ENCODE measurements at places on chromosomes 11 and 22. TPM values are rescaled to one million over a fixed set of nuclear protein-coding genes. Genes with fewer than 3 reads are reported as not detected.

- DNase-seq: no peak
- H3K27me3 ChIP-seq: no peaks in the 10 kb centered on the region
- no peak overlapping the region for H3K4me3 ChIP-seq
- H3K4me1 ChIP-seq: no peaks in the 10 kb centered on the region
- no peak overlapping the region for H3K27ac ChIP-seq
- no peaks in the 10 kb centered on the region for H3K36me3 ChIP-seq
These were observed 188.6 kb downstream of the HIPK3 start for GRCh38 chr11:33445761-33446161.

DNA sequence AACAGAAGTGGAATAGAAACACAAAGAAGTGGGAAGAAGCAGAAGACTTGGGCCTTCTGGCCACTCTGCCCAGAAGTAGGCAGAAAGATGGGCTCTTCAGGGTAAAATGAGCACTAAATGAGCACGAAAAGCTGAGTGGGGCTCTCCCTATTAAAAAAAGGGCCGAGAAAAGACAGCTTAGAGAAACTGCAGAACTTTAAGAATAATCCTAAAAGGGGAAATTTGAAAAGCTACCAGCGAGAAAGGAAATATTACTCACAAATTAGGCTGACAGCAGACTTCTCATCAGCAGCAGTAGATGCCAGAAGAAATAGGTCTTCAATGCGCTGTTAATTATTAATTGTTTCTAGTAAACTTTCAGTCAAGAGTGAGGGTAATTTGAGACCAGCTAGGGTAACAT lies 78.2 kb downstream of the UVRAG start:
- no peak overlapping the region for H3K27ac ChIP-seq
- H3K27me3 ChIP-seq: no peaks in the 10 kb centered on the region
- no peak for DNase-seq

- H3K27me3 ChIP-seq: no peaks in the 10 kb centered on the region
- peaks cover 25% of the 10 kb centered on the region for H3K4me1 ChIP-seq
- DNase-seq: no peak
- no peak overlapping the region for H3K4me3 ChIP-seq
These were observed 55.9 kb downstream of the PPFIA1 start for GRCh38 chr11:70326365-70326811.

DNA sequence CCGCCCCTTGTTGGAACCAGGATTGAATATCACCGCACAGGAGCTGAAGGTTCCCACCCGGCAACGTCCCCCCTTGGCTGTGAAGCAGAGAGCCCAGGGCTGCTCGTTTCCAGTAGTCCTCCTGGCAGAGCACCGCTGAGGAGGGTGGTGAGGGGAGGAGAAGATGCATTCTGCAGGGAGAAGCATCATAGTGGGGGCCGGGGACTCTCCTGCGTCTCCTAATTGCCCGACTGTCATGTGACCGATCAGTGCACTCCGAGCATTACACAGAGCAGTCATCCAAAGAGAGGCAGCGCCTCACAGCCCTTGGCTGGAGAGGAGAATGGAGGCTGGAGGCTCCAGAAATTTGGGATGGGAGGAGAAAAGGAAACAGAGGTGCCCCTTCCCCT lies 85.0 kb upstream of the SEPTIN5 start:
- H3K27me3 ChIP-seq: no peaks in the 10 kb centered on the region
- H3K4me1 ChIP-seq: peaks cover 3% of the 10 kb centered on the region
- H3K27ac ChIP-seq: no peak overlapping the region
- no peak overlapping the region for H3K4me3 ChIP-seq

DNA sequence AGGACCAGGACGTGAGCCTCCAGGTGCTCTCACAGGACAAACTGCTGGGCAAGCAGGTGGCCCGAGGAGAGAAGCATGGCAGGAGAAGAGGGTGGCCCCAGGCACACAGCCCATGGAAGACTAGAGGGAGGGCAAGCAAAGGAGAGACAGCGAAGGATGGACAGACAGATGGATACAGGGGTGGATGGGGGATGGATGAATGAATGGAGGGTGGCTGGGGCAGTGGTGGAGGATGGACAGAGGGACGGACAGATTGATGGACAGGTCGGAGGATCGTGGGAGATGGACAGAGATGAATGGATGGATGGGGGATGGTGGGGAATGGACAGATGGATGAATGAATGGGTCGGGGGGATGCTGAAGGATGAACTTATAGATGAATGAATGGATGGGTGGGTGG lies 22.7 kb downstream of the ARVCF start:
- no peak overlapping the region for H3K27ac ChIP-seq
- H3K36me3 ChIP-seq: no peaks in the 10 kb centered on the region
- H3K4me1 ChIP-seq: peaks cover 5% of the 10 kb centered on the region
- H3K4me3 ChIP-seq: no peak overlapping the region

GRCh38 chr11:101127197-101127698 lies 2.4 kb downstream of the PGR start:
- H3K4me3 ChIP-seq: peak overlapping the region; percentile 78
- H3K36me3 ChIP-seq: peaks cover 3% of the 10 kb centered on the region
- H3K27me3 ChIP-seq: peaks cover 7% of the 10 kb centered on the region
- no peak for DNase-seq
- H3K4me1 ChIP-seq: peaks cover 13% of the 10 kb centered on the region

DNA sequence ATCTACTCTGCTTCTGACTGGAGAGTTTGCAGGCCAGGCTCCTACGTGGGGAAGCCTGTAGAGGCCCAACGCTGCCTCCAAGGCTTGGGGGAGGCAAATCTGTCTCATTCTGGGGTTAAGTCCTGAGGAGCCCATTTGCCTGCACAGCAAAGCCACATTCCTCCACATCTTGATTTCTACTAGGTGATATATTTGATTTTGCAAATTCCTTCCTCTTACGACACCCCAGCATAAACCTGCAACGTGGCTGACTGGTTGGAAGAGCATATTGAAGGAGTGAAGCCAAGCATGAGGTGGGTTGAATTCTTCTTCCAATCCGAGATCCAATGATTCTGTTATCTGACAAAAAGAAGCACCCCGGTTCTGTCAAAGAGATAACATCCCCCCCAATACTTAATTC lies 87.1 kb downstream of the FBXO7 start:
- no peak overlapping the region for H3K27ac ChIP-seq
- H3K4me3 ChIP-seq: no peak overlapping the region
- DNase-seq: no peak
- H3K4me1 ChIP-seq: peaks cover 12% of the 10 kb centered on the region
- no peaks in the 10 kb centered on the region for H3K27me3 ChIP-seq

GRCh38 chr11:60785136-60785535 lies at the start of gene MS4A10:
TSS of gene MS4A10 (plus strand) at chr11:60785333. CDS start at chr11:60790336, 5,003 bp downstream.
- no peak for DNase-seq
- H3K27ac ChIP-seq: no peak within 1 kb of the TSS
- H3K4me1 ChIP-seq: peaks cover 30% of the 10 kb centered on the region
- H3K27me3 ChIP-seq: no peaks in the 10 kb centered on the region

- H3K27ac ChIP-seq: no peak overlapping the region
- H3K36me3 ChIP-seq: no peaks in the 10 kb centered on the region
- H3K4me3 ChIP-seq: no peak overlapping the region
- H3K27me3 ChIP-seq: no peaks in the 10 kb centered on the region
- DNase-seq: no peak
These were observed 283.7 kb upstream of the ANO5 start for GRCh38 chr11:21909145-21909544.

CLDN5 gene
- 56.0 TPM for total RNA-seq

UPK2 gene
- not detected for total RNA-seq

MS4A7 gene
- total RNA-seq: 5.4 TPM
